Cardiac septum (tissue), 1 donor: ENCODE measurements at places on chromosomes 6 and 20. TPM values are rescaled to one million over a fixed set of nuclear protein-coding genes. Genes with fewer than 3 reads are reported as not detected.
A peak's percentile ranks its signal among the peaks of the same experiment; 100 is the strongest.

Gene TXLNB
- 135 TPM for total RNA-seq

DNA sequence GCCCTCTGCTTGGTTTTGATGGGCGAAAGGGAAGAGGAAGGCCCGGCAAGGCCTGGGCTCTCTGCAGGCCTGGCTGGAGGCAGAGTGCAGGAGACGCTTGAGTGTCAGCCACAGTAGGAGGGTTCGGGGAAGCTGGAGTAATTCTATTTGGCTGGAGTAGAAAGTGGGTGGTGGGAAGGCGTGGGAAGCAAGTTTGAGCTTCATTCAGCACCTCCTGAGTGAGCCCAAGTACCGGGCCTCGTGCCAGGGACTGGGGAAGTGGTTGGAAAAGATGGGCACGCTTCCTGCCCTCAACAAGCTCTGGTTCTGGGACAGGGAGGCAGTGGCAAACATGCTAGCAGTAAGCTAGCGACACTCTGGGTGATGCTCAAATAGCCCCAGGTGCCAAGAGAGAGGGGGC, 72.5 kb downstream of the DLGAP4 start:
- DNase-seq: no peak

Gene TNFRSF6B
- not detected for total RNA-seq

Gene WFDC5
- not detected for total RNA-seq

- DNase-seq: no peak
Observed at GRCh38 chr6:99602520-99603420, 3.9 kb upstream of the PRDM13 start.

Gene ATP6V1G2
- total RNA-seq: 2.6 TPM

DNA sequence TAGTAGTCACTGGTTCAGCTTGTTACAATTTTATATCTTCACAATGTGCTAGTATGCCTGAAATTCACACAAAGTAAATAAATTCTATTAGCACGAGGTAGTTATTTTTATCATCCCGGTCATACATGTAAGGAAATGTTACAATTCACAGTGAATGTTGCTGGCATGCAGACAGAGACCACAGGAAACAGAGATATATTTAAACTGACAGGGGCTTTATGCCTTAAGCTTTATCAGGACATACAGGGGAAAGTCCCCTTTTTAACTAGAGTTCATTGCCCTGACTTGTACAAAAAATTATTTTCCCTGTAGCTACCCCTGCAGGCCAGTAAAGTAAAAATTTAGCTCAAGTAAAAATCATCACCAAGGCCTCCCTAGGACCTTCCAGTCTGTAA, 712.0 kb upstream of the NRSN1 start:
- DNase-seq: no peak

- no peak for DNase-seq
Observed at GRCh38 chr20:54107181-54107580, 36.8 kb upstream of the BCAS1 start.

Gene RAB32
- 8.2 TPM for total RNA-seq

DNA sequence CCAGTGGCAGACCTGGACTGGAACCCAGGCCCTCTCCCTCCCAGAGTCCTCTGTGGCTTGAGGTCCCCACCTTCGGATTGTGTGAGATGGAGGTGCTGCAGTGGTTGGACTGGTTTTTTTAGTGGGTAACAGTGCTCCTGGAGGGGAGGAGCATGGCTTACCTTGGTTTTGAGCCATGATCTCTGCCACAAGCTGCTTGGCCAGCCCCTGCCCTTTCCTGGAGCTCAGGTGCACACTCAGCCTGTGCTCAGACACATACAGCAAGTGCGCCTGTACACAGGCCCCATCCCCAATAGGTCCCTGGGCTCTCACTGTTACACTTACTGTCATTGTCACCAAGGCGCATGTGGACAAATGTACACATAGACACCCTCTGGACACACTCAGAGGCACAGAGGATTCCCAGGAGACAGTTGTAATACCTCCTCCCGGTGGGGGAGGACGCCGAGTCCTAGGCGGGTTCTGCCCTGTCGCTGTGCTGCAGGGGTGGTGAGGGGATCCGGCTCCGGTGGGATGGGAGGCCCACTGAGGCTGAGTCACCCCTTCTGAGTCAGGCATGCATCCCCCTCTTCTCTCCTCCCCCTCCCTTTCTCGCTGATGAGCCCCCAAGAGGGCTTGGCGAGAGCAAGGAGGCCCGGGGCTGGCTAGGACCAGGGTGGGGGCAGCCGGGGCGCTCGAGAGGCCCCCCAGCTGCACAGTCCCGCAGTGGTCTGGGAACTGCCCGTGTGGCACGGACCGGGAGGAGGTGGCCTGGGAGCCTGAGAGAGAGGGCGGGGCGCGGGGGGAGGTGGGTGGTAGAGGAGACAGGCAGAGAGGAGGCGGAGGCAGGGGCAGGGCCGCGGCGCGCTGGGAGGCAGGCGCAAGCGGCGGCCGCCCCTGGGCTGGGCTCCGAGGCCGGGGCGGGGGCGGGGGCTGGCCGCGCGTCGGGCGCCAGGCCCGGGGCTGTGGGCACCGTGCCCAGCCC, 522 bp upstream of the EPB41L1 start:
- DNase-seq: peak; percentile 91

- no peak for DNase-seq
Observed at GRCh38 chr6:56732517-56732916, 89.8 kb upstream of the DST start.

DNA sequence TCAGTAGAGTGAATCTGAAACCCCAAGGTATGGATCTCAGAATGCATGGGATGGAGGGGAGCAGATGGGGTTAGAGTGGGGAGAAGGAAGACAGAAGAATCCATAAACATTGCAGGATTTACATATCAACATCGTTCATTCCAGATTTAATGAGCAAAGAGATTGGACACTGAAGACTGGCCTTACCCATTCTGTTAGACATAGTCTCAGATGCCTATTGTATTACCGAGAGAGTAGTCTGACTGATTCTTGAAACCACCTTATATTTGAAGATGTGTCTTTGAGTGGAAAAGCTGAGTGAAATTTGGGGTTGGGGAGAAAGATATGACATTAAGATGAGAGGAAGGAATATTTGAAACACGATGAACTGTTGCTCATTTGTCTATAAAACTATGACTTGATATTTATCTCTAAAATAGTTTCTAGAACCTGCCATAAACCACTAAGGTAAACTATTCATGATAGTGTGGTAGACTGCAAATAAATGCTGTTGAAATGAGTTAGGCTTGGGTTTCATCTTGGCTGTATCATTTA, 5.7 kb downstream of the HLA-DRA start:
- DNase-seq: no peak

Gene HEY2
- 12.3 TPM for total RNA-seq

GRCh38 chr6:153526479-153526878, 395.4 kb upstream of the RGS17 start:
- no peak for DNase-seq

DNA sequence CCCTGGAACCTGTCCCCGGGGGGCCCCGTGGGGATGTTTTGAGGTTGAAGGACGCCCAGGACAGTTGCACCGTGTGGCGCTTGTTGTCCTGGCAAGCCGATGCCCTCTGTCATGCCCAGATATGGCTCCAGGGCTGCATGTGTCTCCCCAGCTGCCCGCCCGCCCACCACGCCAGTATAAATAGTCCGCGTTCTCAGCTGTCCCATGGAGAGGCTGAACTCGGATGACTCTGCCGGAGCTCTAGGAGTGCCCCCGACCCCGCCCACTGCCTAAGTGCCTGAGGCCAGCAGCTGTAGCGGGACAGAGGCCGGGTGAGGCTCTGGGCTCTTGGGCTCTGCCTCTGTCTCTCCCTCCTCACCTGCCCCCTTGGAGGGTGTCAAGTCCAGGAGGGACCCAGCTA, 83.0 kb upstream of the GATA5 start:
- DNase-seq: peak; percentile 90

DNA sequence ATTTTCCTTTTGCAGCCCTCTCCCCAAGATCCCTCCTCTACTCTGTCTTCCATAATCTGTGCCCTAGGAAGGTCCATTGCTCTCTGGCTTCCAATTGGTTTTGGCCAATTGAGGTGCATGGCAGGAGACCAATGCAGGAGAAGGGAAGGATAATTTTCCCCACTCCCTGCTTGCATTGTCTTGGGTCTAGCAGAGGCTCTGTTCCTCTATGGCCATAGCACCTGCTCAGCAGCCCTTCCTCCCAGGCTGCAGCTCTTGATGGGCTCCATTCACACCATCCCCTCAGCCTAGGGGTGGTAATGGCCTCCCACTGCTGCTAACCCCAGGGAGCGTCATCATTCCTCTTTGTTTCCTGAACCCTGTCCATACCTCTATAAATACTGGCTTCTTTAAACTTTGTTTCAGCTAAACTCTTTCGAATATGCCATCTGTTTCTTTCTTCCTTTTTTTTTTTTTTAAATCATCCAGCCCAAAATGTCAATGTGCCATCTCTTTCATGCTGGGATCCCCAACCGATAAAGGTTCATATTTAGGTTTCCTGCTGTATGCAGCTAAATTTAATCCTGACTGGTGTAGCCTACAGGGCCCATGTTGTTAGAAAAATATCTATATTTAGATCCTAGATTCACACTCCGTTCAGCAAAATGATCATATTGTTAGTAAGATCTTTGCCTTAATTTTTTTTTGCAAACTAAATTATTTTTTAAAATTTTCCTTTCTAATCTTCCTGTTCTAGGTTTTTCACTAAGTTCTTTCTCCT, 63.8 kb downstream of the HECA start:
- no peak for DNase-seq

DNA sequence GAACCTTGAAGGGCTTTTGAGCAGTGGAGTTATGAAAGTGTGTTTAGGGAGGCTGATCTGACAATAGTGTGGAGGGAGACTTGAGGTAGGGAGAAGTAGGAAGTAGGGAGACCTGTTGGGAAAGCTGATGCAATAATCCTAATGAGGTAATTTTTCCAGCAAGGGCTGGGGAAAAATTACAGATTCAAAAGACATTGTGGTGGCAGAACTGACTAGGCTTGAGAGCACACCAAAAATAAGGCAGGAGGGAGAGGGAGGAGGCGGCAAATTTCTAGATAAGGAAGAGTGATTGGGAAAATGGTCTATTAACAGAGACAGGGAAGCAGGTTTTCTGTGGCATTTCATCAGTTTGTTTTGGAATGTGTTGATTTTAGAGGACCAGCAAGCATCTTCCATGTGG, 5.5 kb downstream of the PRRT1 start:
- no peak for DNase-seq

Gene MLN
- not detected for total RNA-seq

DNA sequence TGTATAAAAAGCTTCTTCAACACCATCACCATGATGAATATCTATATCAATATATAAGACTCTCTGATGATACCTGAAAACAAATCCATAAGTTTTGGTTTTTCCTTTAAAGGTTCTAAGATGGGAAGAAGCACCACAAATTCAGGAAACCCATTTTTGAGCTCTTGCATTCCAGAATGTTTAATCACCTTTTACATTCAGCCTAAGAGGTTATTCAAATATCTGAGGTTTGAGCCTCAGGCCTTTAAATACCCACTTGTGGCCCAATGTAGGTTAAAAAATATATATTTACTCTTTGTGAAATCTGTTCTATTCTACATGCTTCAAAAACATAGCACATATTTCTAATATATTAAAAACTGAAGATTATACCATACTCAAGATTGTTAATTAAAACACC, 17.6 kb downstream of the HDAC2 start:
- no peak for DNase-seq

DNA sequence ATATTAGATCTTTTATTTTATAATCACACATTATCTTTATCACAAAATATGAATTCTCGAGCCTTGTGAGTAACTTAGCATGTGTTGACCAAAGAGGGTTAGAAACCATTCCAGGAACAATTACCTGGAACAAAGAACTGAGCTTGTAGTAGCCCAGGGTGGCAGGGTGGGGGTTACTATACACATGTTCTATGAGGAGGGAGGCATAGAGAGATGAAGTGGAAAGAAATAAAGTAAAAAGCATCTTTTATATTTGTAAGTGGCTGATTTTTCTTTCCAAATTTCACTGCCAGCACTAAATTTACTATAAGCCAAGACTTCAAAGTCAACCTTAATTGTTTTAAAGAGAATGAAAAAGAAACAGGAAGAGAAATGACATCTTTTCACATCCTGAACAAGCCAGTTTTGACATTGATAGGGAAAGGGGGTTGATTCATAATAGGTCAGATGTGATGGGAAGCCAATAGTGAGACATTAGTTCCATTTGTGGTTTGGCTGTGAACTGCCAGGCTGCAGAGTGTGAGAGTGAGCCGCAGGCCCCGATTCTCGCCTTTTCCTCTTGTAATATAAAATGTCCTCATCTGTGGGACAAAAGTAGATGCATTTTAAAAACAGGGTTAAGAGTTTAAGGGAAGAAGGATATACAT, 52.7 kb upstream of the MYB start:
- no peak for DNase-seq

GRCh38 chr6:54613596-54613995, 233.0 kb upstream of the FAM83B start:
- no peak for DNase-seq

DNA sequence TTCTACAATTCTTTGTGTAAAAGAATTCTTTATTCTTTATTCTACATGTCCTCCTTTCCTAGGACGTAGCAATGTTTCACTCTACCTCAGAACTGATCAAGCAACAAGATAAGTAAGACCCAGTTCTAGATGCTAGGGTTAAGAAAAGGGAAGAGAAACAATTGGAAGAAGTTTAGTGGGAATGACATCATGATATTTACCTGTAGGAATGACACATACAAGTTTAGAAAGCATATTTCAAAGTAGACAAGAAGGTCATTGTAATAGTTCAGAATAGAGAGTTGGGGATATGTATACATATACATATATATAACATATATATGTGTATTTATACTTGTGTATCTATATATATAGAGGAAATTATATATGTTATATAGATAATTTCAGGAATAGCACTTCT, 43.4 kb upstream of the LRRC1 start:
- DNase-seq: no peak

GRCh38 chr6:18100296-18100695, 22.2 kb downstream of the NHLRC1 start:
- DNase-seq: no peak

DNA sequence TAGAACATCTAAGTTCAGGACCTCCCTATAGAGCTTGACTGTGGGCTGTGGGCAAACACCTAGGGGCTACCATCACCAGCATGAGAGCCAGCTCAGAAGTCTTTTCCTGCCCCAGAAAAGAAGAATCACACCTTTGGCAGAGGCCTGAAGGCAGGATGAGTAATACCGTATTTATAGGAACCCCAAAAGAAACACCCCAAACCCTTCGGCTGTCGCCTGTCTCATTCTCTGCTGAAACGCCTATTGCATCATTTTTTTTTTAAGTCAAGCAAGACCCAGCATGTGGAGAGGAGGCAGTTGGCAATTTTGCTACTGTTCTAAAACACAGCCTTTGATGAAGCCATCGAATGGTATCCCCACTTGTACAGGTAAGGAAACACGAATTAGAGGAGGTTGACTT, 436.4 kb downstream of the TFAP2A start:
- no peak for DNase-seq

- DNase-seq: peak; percentile 83
Observed at GRCh38 chr6:41940759-41941279, 789 bp downstream of the CCND3 start.

- DNase-seq: no peak
Observed at GRCh38 chr20:63497946-63498935, 642 bp downstream of the EEF1A2 start.

- DNase-seq: no peak
Observed at GRCh38 chr6:53310771-53311585, 37.8 kb downstream of the ELOVL5 start.
